ENCODE measurements at places on chromosomes 11 and 22.

GRCh38 chr11:10017050-10017449 is 277.0 kb downstream of the SBF2 start:
- H3K27ac ChIP-seq: no peak overlapping the region
- DNase-seq: no peak
- H3K4me1 ChIP-seq: peaks cover 10% of the 10 kb centered on the region
- H3K4me3 ChIP-seq: no peak overlapping the region
- peaks cover 13% of the 10 kb centered on the region for H3K36me3 ChIP-seq

GRCh38 chr11:61854966-61855714 is 27.0 kb downstream of the FADS2 start:
- H3K4me3 ChIP-seq: no peak overlapping the region
- H3K4me1 ChIP-seq: no peaks in the 10 kb centered on the region
- no peak for DNase-seq

GRCh38 chr11:128499613-128500253 is 87.6 kb downstream of the ETS1 start:
- H3K36me3 ChIP-seq: peaks cover 55% of the 10 kb centered on the region
- H3K4me1 ChIP-seq: peaks cover 98% of the 10 kb centered on the region
- H3K27me3 ChIP-seq: no peaks in the 10 kb centered on the region
- H3K4me3 ChIP-seq: peak overlapping the region; percentile 85
- H3K27ac ChIP-seq: peak overlapping the region; percentile 100

DNA sequence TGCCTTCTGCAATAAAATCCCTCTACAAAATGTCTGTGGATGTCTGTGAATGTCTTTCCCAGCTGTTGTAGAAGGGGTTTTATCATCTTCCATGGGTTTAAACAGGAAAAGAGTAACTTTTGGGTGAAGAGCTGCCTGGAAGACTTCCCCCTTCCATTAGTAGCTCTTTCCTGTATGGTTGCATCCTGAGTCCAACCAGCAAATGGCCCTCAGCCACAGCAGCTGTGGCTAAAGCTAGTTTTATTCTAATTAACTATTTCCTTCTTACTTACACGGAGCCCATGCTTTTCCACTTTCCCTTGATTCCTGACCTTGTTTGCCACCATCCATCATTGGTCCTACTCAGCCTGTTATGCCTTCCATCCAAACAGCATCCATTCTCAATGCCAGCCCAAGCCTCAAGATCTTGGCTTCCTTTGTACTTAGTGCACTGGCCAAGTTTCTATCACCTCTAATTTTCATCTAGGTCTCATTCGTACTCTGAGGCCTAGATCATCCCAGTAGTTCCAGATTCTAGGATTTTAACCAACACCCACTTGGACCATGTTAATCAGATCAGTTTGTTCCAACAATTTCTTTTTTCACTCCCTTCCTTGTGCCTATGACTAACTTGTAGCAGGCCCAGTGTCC is 41.5 kb upstream of the CADM1 start:
- no peaks in the 10 kb centered on the region for H3K4me1 ChIP-seq
- no peaks in the 10 kb centered on the region for H3K27me3 ChIP-seq
- H3K36me3 ChIP-seq: no peaks in the 10 kb centered on the region
- no peak for DNase-seq

DNA sequence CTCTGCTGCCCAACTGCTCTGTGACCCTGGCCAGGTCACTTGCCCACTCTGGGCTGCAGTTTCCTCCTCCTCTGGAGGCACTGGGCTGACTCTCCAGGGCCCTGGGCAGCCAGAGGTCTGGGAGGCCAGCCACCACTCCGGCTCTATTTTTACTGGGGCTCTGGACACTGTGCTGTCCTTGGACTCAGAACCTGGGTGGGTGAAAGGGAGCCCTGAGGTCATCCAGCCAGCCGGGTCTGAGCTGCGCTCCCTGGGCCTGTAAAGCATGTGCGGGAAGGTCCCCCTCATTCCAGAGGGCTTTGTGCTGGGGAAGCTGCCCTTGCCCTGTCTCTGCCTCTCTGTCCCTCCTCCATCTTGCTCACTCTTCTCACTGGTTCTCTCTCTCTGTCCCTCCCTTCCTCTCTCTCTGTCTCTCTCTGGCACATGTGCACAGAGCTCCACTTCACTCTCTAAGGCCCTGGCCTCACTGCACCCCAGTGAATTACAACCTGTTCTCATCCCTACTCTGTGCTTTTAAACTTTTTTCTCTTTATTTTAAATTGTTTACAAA is 24.6 kb downstream of the MB start:
- no peak overlapping the region for H3K4me3 ChIP-seq
- H3K27me3 ChIP-seq: peaks cover 6% of the 10 kb centered on the region
- no peaks in the 10 kb centered on the region for H3K36me3 ChIP-seq
- H3K27ac ChIP-seq: no peak overlapping the region

DNA sequence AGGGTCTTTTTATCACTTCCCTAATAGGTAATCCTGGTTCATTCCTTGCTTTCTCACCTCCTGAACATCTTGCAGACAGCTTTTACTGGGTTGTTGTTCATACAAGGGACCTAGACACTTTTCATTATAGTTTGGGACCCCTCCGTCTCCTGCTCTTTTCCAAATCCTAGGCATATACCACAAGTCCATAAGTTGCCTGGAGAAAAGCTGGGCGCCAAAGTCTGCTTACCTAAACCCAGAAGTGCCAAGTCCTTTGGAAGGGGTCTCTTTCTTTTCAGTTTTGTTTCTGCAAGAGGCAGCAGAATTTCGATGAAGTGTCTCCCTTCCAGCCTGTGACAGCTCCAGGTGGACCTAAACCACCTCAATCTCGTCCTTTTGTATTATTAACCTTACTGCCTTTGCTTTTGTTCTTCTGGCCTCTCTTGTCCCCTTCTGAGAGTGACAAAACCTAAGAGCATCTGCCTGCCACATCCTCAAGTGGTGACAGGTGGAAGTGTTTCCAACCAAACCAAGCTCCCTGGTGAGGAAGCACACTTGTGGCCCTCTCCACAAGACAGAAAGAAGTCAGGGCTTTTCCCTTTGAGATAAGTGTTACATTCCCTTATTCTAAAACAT is 19.5 kb upstream of the P2RY6 start:
- H3K27ac ChIP-seq: no peak overlapping the region
- no peaks in the 10 kb centered on the region for H3K36me3 ChIP-seq
- no peak overlapping the region for H3K4me3 ChIP-seq
- DNase-seq: no peak
- H3K4me1 ChIP-seq: peaks cover 7% of the 10 kb centered on the region
- H3K27me3 ChIP-seq: no peaks in the 10 kb centered on the region

DNA sequence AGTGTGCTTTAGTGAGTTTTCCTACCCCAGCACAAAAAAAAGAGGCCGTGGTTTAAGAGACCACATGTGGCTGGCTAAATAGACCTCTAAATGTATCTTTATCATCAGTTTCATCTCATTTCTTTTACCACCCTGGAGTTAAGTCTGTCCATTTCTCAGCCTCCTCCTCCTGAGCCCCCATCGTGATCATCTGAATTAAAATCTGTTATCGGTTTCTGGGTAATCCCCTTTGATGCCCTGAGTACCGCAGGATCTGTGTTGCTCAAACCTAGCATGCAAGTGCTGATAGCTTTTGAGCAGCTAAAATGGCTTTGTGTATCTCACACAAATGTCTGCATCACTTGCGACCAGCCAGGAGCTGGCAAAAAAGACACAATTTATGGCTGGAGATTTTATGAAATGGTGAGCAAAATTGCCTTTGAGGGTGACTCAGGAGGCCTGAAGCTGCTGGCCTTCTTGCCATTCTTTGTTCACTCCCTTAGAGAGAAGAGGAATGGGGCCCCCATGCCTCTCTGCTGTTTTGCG is 236.5 kb downstream of the NTM start:
- no peak overlapping the region for H3K4me3 ChIP-seq
- no peaks in the 10 kb centered on the region for H3K4me1 ChIP-seq
- H3K27me3 ChIP-seq: peaks cover 4% of the 10 kb centered on the region
- H3K27ac ChIP-seq: no peak overlapping the region
- no peaks in the 10 kb centered on the region for H3K36me3 ChIP-seq
- no peak for DNase-seq

GRCh38 chr11:10247011-10247410 is 47.0 kb downstream of the SBF2 start:
- H3K36me3 ChIP-seq: no peaks in the 10 kb centered on the region
- H3K27ac ChIP-seq: no peak overlapping the region
- DNase-seq: no peak
- H3K4me1 ChIP-seq: no peaks in the 10 kb centered on the region

GRCh38 chr11:77287615-77288273 is 13.7 kb downstream of the GDPD4 start:
- no peaks in the 10 kb centered on the region for H3K4me1 ChIP-seq
- no peak overlapping the region for H3K27ac ChIP-seq
- peaks cover 16% of the 10 kb centered on the region for H3K27me3 ChIP-seq
- no peaks in the 10 kb centered on the region for H3K36me3 ChIP-seq
- H3K4me3 ChIP-seq: no peak overlapping the region
- DNase-seq: no peak

GRCh38 chr11:85165819-85166218 is 461.3 kb downstream of the DLG2 start:
- no peaks in the 10 kb centered on the region for H3K36me3 ChIP-seq
- H3K27ac ChIP-seq: no peak overlapping the region
- H3K4me1 ChIP-seq: no peaks in the 10 kb centered on the region
- no peaks in the 10 kb centered on the region for H3K27me3 ChIP-seq
- no peak for DNase-seq
- H3K4me3 ChIP-seq: no peak overlapping the region

- H3K27ac ChIP-seq: no peak overlapping the region
- no peaks in the 10 kb centered on the region for H3K36me3 ChIP-seq
Measured at GRCh38 chr11:17500673-17501072, 24.0 kb upstream of the ABCC8 start.

DNA sequence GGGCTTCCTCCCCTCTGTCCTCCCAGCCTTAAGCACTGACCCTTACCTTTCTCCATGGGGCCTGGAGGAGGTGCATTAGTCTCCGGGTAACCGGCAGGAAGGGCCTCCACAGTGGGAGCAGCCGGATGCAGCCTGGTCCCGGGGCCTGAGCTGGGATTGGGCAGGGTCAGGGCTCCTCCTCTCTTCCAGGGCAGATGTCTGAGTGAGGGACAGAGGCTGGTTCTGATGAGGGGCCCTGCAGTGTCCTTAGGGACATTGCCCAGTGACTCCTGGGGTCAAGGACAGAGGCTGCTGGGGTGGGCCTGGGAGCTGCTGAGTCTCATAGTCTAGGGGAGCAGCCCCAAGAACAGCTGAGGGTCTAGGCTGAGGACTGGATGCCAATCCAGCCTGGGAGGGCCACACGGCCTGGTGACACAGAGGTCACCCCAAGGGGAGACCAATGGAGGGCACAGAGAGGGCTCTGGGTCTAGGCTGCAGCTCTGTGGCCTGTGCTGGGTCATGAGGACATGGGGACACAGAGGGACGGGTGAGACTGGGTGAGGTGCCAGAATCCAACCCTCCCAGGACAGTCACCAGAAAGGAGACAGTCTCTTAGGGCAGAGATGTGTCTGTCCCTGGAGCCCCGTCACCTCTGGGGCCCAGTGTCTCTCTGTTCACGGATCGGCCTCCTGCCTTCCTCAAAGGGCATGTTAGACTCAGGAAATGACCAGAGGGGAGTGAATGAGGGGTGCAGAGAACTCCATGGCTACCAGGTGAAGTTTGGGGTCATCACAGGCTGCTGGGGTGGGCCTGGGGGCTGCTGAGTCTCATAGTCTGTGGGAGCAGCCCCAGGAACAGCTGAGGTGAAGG is 6.5 kb downstream of the IGLL5 start:
- no peaks in the 10 kb centered on the region for H3K36me3 ChIP-seq
- DNase-seq: no peak
- peaks cover 4% of the 10 kb centered on the region for H3K4me1 ChIP-seq
- peak overlapping the region; percentile 34 for H3K4me3 ChIP-seq
- no peak overlapping the region for H3K27ac ChIP-seq

DNA sequence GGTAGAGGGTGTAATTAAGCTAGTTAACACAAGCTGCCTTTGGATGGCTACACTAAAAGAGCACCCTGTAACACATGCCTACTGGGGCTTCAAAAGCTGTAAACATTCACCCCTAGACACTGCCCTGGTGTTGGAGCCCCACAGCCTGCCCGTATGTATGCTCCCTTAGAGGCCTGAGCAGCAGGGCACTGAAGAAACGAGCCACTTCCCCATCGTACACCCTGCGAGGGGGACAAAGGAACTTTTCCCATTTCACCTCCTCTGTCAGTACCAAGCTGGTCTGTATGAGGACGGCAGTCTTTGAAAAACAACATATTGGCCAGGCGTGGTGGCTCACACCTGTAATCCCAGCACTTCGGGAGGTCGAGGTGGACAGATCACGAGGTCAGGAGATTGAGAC is 77.0 kb downstream of the MAML2 start:
- H3K4me1 ChIP-seq: peaks cover 83% of the 10 kb centered on the region
- peak overlapping the region; percentile 70 for H3K27ac ChIP-seq
- no peak for DNase-seq
- H3K4me3 ChIP-seq: no peak overlapping the region
- no peaks in the 10 kb centered on the region for H3K27me3 ChIP-seq

DNA sequence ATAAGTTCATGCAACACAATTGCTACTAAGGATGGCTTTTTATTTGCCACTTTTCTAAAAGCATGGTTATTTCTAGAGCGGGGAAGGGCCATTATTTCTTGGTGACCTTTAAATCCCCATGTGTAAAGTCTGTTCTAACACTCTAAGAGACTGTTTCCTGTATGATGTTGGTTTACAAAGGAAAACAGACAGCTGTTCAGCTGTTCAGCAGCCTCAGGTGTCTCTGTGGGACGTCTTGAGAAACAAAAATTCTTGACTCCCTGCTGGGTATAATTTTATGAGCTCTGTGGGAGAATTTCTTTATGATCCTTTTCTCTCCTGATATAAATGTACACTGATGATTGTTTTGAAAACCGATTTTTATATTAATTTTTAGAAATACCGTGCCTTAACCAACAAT is 13.9 kb downstream of the MUC15 start:
- no peak overlapping the region for H3K4me3 ChIP-seq
- no peaks in the 10 kb centered on the region for H3K27me3 ChIP-seq
- no peaks in the 10 kb centered on the region for H3K4me1 ChIP-seq

- no peak overlapping the region for H3K27ac ChIP-seq
- no peaks in the 10 kb centered on the region for H3K4me1 ChIP-seq
- H3K27me3 ChIP-seq: peaks cover 4% of the 10 kb centered on the region
- no peak for DNase-seq
- no peaks in the 10 kb centered on the region for H3K36me3 ChIP-seq
- H3K4me3 ChIP-seq: no peak overlapping the region
Measured at GRCh38 chr22:47996446-47996857, 1234.0 kb downstream of the TBC1D22A start.

DNA sequence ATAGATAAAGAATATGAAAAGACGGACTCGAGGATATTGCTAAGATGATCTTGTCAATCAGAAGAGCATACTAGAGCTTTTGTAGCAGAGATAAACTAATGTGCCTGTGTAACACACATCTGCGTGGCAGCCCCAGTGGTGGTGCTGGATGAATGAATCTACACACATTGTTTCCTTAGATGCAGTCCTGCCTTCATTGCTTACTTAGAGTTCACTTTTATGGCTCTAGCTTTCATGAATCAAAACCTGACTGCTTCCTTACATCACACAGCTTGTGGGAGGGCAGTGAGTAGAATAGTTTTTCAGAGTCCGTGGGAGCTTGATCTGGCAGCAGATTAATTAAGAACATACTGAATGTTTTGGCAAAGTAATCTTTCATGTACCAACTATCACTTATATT is 83.7 kb downstream of the EXT2 start:
- no peaks in the 10 kb centered on the region for H3K27me3 ChIP-seq
- peaks cover 3% of the 10 kb centered on the region for H3K36me3 ChIP-seq
- no peaks in the 10 kb centered on the region for H3K4me1 ChIP-seq
- no peak overlapping the region for H3K4me3 ChIP-seq
- DNase-seq: no peak
- H3K27ac ChIP-seq: no peak overlapping the region

GRCh38 chr11:65927904-65928397 is 8.7 kb downstream of the DRAP1 start:
- no peaks in the 10 kb centered on the region for H3K36me3 ChIP-seq
- peak; percentile 73 for DNase-seq
- peak overlapping the region; percentile 90 for H3K27ac ChIP-seq
- peak overlapping the region; percentile 69 for H3K4me3 ChIP-seq
- H3K27me3 ChIP-seq: no peaks in the 10 kb centered on the region
